Osteocyte (in vitro differentiated cells): ENCODE measurements at places on chromosomes 16 and 17. TPM values are rescaled to one million over a fixed set of nuclear protein-coding genes. Genes with fewer than 3 reads are reported as not detected.

LRRC37A2 gene
- 16.8 and 19.0 TPM in 2 replicates for total RNA-seq

GRCh38 chr17:50132104-50132794 lies 2.3 kb upstream of the SAMD14 start:
- no peak for DNase-seq

DNA sequence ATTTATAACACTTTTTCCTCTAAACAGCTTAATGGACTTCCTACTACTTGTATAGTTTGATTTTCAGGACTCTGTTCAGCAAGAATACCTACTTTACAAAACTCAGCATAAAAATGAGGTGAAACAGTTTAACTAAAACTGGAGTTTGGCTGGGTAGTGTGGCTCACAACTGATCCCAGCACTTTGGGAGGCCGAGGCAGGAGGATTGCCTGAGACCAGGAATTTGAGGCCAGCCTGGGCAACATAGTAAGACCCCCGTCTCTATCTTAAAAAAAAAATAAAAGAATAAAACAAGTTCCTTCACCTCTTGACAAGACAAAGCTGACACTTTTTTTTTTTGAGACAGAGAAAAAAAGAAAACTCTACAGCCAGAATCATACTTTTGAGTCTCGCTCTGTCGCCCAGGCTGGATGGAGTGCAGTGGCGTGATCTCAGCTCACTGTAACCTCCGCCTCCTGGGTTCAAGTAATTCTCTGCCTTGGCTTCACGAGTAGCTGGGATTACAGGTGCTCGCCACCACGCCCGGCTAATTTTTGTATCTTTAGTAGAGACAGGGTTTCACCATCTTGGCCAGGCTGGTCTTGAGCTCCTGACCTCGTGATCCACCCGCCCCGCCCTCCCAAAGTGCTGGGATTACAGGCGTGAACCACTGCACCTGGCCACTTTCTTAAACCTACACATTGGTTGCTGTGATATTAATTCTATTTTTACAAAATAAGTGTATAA lies 2.6 kb downstream of the PDF start:
- no peak for DNase-seq

DNA sequence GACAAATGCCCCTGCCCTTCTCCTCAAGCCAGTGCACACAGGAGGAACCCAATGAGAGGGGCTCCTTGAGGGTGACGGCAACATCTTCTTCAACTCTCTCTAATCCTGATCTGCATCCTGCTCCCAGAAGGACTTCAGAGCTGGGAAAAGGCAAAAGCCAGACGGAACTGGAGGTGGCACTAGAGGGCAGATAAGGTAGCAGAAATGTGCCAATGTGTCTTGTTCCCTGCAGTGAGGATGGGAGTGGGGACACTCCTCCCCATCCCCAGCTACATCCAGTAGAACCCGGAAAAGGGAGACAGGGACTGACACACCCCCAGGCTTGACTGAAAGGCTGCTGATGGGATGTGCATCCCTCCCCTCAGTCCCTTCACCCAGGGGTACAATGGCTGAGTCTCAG lies 28.5 kb downstream of the SRCIN1 start:
- DNase-seq, result no peak

DNA sequence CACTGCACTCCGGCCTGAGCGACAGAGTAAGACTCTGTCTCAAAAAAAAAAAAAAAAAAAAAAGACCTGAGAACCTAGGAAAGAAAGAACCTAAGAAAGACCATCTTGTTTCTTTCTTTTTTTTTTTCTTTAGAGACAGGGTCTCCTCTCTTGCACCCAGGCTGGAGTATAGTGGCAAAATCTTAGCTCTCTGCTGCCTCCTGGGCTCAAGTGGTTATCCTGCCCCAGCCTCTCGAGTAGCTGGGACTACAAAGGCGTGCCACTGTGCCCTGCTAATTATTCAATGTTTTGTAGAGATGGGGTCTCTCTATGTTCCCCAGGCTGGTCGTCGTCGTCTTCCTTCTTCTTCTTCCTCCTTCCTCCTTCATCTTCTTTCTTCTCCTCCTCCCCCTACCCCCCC lies 7.8 kb upstream of the BIRC5 start:
- DNase-seq, result no peak

DNA sequence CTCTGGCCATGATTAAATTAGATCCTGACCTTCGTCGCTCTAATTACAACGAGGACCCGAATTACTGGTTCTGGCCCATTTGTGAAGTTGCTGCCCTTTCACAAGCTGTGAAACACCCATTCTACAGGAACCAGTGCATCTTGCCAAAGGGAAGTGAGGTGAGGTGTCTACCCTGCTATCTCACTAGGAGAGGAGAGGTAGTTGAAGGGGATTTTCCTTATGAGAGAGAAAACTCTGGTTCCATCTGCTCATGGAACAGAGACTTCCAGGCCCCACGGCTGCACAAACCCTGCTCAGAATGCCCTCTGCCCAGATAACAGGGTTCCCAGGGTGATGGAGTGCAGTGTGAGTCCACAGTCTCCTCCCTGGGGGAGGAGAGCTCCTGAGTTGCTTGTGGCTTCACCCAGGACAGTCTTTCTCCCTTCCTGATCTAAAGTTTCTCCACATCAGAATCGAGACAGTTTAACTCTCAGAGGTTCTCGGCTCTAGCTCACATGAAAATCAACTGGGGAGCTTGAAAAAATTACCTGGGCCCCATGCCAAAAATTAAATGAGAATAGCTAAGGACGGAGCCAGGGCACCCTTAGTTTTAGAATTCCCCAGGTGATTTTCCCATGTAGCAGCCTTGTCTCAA lies 7.8 kb upstream of the SSTR2 start:
- no peak for DNase-seq

DNA sequence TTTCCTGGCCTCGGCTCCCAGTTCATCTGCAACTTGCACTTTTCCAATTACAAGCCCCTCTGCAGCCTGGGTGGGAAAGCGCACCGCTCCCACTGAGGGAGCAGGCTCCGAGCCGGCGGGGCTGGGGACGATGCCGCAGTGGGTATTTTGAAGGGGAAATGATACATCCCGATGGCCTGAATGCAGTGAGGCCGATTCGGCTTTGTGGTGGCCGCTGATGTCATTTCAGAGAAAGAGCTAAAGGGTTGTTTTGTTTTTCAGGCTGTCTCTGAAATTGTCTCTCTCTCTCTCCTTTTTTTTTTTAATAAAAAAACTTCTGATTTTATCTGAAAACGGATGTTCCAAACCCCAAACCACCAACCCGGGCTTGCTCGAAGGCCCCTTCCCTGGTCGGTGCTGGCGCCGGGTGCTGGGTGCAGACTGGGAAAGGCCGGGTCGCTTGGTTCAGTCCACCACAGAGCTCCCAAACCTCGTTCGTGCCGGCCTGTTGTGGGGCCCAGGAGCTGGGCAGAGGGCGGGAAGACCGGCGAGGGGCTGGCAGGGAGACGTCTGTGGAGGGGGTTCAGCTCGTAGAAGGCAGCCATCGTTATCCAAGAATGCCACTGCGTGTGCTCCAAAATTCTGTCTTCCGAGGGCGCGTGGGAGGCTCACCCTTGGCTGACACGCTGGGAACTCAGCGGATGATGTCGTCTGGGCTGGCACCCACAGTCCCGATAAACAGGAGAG lies 102.8 kb downstream of the FOXL1 start:
- DNase-seq, result no peak

DNA sequence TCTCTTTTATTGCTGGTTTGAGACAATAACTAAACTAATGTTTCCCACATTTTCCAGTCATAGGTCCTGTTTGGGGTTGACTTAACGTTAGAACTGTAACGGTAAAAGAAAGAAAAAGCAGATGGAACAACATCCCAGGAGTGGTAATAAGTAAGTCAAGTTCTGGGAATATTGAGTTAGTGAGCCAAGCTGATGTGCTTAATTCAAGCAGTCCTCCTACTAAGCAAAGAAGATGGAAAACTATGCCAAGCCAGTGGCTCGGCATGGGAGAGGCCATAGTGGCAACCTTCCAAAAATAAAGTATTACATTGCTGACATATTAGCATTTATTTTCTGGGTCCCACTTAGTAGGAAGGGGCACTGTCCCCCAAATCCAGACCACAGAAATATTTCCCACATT lies 161.7 kb upstream of the CDH5 start:
- no peak for DNase-seq

GRCh38 chr17:5667871-5668270 lies 83.6 kb upstream of the NLRP1 start:
- no peak for DNase-seq

DNA sequence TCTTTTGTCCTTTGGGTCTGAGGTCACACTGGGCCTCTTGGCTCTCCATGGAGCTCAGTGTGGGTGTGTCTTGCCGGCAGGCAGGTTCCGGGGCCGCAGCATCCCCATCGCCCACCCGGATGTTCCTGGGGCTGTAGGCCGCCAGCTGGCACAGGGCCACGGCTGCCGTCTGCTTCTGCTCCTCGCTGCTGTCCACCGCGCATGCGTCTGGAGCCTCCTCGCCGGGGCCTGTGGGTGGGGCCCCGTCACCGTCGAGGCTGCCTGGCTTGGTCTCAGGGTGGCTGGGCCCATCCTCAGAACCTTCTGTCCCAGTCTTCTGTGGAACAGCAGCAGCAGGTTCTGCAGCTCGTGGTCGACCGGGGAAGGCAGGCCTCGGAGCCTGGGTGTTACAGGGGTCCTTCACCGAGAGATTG lies 9.6 kb downstream of the ZNF750 start:
- no peak for DNase-seq

DNA sequence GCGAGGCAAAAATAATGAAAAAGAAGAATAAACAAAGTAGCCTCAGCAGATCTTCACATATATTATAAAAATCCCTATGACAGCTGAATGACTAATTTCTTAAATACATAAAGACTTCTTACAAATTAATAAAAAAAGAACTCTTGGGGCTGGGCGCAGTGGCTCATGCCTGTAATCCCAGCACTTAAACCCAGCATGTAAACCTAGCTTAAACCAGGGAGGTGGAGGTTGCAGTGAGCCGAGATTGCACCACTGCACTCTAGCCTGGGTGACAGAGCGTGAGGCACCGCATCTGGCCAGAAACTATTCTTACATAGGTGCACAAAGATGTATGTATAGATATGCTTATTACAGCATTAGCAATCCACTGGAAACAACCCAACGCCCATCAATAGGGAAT lies 27.7 kb downstream of the C17orf100 start:
- DNase-seq, result no peak
